CD4-positive, alpha-beta T cell treated with Interleukin-12 subunit alpha and Interleukin-12 subunit beta, for 1 hour (primary cell): ENCODE measurements at places on chromosomes 7 and 10.

DNA sequence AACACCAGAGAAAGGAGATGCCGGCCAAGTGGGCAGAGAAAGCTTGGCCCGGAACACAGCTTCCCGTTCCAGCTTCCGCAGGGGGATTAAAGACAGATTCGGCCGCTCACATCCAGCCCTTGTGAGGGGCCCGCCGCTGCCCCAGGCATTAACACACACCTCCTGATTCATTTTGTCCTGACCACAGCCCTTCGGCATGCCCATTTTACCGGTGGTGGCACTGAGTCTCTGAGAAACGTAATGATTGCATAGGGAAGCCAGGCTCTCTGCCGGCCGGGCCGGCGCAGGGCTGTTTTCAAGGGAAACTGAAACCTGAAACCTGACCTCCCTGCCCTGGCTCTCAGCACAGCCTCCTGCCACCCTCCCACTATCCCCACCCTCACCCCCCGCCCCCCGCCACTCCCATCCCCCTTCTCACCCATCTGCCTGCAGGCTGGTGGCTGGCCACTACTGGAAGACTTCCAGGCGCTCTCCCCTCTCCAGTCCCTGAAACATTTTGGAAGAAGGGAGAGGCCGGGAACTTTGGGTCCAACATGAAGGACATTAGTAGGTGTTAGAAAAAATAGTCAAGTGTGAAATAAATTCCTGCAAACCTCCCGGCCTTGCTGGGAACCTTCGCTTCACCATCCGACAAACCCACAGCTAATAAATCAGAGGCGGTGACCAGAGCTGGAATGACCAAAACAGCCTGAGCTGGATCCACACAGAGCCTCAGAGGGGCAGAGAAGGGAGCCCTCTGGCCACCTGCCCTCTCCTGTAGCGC is 83.5 kb upstream of the CUX1 start:
- DNase-seq, result no peak

DNA sequence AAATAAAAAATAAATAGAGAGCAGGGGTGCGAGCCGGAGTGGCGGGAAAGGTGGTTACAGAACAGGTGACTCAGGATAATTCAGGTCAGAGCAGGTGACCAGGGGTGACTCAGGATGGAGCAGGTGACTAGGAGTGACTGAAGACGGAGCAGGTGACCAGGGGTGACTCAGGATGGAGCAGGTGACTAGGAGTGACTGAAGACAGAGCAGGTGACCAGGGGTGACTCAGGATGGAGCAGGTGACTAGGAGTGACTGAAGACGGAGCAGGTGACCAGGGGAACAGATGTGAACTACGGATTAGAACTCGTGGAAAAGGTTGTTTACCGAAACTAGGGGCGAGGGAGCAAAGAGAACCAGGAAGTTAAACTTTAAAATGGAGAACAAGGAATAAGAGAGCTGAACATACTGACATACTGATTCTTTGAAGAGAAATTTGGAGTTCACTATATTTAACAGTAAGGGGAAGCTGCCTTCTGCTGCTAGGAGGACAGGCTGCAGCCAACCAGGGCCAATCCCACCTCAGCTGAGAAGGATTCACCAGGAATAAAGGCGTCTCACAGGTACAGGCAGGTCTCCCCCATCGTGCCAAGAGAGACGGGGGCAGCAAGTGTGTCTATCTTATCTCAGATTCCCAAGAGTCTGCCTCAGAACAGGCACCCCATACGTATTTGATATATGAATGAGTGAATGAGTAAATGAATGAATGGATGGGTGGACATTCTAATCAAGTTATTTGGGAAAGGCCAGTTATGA is 101.3 kb downstream of the CPXM2 start:
- no peak for DNase-seq

GRCh38 chr7:124250297-124251034 is 217.6 kb upstream of the TMEM229A start:
- no peak for DNase-seq

DNA sequence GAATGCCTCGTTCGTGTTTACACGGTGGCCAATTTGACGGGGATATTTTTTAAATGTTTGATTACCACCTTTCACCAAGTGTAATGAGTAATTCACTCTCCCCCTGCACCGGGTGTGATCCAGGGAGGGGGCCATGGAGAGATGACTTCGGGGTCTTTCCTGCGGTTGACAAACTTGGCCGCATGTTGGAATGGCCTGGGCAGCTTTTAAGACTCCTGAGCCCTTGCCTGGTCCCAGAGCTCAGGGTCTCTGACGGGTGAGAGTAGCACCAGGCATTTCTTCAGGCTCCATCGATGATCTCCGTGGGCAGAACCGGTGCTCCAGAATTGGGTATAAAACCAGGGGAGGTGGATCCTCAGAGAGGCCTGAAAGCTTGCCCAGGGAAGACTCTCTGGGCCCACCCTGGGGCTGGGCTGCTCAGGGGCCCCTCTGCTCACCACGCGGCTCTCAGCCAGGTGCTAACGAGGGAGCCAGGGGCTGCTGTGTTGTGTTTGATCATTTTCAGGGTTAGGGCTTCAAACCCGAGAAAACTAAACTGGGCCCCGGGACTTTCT is 882 bp downstream of the ZNF282 start:
- DNase-seq, result peak; percentile 4

GRCh38 chr7:99024066-99024465 is 119.8 kb downstream of the SMURF1 start:
- no peak for DNase-seq
